ENCODE measurements at places on chromosomes 1 and 21.
A peak's percentile ranks its signal among the peaks of the same experiment; 100 is the strongest.

DNA sequence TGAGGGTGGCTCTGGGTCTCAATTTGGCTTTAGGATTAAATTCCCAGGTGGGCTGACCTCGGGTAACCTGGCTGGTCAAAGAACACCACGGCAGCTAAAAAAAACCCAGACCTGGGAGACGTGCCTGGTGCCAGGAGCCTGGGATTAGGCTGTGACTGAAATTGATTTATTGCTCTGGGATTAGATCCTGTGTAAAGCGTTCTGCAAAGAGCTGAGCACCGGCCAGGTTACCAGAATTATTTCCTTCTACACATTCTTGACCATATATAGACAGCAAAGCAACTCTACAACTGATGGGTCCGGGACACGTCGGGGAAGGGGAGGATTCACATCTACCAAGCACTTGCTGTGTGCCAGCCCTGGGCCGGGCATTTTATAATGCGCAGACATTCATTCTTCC, 45.2 kb downstream of the TMCO4 start:
- no peak for DNase-seq

DNA sequence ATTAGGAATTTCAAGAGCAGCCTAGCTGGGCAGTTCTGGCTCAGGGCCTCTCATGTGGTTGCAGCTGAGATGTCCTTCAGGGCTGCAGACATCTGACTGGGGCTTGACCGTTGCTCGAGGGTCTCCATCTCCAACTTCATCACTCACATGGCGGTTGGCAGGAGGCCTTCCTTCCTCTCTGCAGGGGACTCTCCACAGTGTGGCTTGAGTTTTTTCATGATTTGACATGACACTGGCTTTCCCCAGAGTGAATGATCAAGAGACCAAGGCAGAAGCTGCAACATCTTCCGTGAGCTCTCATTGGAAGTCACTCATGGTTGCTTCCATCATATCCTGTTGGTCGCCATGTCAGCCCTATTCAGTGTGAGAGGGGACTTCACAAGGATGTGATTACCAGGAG, 74.6 kb downstream of the RUNX3 start:
- DNase-seq: no peak

- DNase-seq: no peak
These were observed 165.8 kb upstream of the HMCN1 start for GRCh38 chr1:185568155-185569123.

GRCh38 chr1:66533804-66534740, at the start of gene SGIP1:
SGIP1 (plus strand) TSS chr1:66534153; CDS start chr1:66534359, 206 bp downstream.
- peak; percentile 64 for DNase-seq

DNA sequence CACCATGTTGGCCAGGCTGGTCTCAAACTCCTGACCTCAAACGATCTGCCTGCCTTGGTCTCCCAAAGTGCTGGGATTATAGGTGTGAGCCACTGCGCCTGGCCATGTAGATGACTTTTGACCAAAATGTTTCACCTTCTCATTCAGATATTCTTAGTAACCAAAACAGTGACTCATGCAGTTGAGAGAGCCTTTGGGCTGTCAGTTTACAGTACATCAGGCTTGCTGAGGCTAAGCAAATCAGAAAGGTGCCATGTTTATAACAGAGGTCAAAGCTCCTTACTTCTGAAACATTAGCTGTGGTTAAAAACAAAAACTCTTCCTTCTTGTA, 21.0 kb downstream of the CNIH4 start:
- DNase-seq: no peak

DNA sequence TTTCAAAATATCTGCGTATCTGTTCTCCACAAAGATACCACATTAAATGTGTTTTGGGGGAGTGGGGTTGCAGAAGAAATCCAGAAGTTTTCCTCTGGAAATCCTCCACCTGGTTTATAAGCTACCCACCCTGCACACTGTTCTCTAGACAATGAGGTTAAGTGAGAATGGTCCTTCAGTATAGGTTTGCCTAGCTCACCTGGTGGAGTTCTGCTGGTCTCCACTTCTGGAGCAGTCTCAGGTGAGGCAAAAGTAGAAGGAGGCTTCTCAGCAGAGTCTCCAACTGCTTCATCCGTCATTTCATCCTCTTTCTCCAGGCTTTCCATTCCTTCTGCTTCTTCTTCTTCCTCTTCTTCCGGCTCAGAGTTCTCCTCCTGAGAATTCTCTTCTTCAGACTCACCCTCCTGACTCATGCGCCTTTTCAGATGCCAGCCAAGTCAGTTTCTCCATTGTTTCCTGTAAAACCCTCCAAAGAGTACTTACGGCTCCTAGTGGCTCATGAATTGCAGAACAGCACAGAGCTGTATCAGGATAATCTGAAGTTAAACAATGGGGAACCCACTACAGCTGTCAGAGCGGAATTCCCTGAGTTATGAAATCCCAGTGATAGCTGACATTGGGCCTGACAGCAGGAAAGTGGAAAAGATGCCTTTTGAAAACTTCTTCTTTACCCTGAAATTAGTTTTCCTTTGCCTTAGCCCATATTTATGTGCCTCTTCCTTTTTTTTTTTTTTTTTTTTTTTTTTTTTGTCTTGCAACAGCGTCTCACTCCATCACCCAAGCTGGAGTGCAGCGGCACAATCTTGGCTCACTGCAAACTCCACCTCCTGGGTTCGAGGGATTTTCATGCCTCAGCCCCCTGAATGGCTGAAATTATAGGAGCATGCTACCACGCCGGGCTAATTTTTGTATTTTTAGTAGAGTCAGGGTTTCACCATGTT, 38.5 kb downstream of the MSTO1 start:
- DNase-seq: no peak

DNA sequence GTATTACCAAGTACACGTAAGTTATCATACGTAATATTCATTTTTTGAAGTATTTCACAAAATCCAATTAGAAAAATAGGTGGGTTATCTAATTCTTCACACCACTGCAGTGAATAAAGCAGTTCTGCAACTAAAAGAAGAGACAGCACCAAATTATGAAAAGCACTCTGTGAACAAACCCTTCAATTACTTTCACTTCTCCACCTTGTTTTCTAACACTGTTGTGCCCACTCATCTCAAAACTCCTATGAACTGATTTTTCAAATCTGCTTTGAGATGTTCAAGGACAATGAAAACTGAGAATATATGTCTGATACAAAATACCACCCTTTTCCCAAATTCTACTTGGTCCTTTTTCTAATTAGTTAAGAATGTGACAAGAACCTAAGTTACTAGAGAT, 39.4 kb downstream of the LTN1 start:
- DNase-seq: no peak

DNA sequence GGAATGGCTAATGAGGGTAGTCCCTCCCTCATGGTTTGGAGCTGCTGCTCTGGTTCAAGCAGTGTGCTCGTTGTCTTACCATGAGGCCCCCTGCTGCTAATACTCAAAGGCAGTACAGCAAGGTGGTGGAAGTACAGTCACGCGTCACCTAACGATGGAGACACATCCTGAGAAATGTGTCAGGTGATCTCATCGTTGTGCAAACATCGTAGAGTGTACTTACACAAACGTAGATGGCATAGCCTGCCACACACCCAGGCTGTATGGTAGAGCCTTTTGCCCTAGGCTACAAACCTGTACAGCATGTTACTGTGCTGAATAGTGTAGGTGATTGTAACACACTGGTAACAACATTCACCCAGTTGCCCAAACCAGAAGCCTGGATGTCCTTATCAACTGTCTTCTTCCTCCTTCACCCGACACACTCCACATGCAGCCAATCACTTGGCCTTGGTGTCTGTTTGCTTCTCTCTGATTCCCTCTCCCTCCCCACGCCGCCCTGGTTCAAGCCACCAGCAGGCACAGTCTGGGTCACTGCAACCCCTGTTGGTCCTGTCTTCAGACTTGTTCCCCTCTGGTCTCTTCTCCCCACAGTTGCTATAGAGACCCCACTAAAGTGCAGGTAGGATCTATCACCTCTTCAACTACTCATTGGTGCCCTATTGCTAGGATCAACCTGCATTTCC, 6.0 kb upstream of the KCNA2 start:
- no peak for DNase-seq

- no peak for DNase-seq
These were observed 9.9 kb upstream of the NPHP4 start for GRCh38 chr1:6001992-6002576.

DNA sequence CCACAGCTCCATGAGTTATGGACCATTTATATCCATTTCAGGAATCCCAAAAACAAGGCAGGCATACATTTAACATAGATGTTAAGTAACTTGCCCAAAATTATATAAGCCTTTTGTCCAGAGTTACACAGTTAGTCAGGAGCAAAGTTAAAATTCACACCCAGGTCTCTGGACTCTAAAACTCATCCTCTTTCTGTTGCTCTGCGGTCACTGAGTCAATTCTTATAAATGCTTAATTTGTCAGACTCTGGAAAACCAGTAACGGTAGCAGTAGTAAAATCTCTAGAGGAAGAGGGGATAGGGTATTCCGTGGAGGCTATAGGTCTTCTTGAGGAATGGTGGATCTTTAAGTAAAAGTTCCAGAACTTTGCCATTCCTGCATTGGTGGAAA, 223.6 kb upstream of the JUN start:
- no peak for DNase-seq

- no peak for DNase-seq
These were observed 11.4 kb upstream of the IL10RB start for GRCh38 chr21:33254766-33255165.

DNA sequence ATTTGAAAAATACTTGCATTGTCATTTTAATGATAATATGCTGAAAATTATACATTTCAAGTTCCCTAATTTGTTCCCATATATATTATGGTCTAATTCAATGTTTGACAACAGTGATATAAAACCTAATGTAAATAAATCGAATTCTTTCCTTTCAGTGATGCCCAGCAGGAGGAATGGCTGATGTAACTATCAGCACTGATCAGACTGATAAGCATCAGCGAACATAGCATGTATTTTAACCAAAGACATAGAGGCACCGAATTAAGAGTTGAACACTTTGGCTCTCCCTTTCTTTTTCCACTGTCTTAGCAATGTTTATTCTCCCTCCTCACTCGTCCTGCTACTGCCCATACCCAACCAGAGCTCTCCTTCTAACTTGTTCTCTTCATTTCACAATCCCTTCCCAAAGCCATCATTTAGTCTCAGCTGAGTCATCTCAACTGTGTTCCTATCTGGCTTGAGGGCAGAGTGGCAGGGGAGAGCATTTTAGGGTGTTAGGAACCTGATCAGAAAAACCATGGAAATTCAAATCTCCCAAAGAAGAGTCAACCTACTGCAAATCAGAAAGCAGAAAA, 58.8 kb upstream of the C1orf115 start:
- DNase-seq: no peak

- DNase-seq: peak; percentile 5
These were observed 136.2 kb downstream of the NTNG1 start for GRCh38 chr1:107277022-107277421.

All from thymus (tissue), 14 donors.